Activated T-helper 1 cell treated with anti-CD3 and anti-CD28 coated beads, Interleukin-2, amount 50 U/mL, for 16 hours (primary cell): ENCODE measurements at places on chromosomes 12 and 14.

GRCh38 chr14:33990790-33991189 is 39.9 kb upstream of the EGLN3 start:
- DNase-seq = no peak

GRCh38 chr14:23620177-23620702 is 15.9 kb upstream of the DHRS2 start:
- DNase-seq = no peak

- DNase-seq = no peak
Measured at GRCh38 chr12:64780132-64780530, 20.9 kb upstream of the GNS start.

- DNase-seq = no peak
Measured at GRCh38 chr14:93869427-93869826, 57.7 kb upstream of the FAM181A start.

DNA sequence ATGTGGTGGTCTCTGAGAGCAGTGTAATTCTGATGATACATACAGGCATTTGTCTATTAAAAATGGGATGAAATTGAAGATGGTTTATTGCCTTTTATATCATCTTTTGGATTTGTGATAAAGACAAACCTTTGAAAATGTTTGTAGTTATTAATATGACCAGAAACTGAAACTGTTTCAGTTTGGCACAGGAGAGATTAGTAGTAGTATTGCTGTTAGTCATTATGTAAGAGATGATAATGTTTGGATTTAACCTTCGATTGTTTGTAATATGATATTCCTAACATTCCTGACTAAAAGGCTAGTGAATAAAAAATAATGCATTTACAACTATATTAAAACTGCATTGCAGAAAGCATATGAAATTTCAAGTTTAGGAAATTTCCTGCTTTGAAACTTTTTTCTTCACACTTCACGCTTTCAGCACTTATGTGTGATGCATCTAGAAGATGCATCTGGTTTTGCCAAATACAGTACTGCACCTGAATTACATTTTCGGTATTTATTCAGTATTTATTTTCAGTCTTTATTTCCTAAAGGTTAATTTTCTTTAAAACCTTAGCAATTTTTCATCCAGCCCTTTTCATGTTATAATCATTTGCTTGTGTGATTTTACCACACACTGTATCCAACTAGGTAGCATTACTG is 25.5 kb downstream of the ADIPOR2 start:
- no peak for DNase-seq

DNA sequence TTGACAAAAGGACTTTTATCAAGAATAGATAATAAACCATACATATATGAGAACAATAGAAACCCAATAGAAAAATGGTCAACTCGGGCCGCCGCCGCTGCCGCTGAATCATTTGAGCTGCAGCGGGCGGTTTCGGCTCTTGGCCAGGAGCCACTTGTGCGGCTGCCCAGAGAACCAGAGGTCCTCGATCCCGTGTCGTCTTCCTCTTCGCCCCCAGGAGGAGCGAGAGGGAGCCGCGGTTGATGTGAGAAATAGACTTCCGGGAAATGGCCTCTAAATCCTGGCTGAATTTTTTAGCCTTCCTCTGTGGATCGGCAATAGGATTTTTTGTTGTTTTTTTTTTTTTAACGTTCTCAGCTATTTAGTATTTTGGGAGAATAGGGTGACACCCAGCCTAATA is 44.8 kb downstream of the CPSF6 start:
- DNase-seq = no peak
